ENCODE measurements at places on chromosomes 3 and 15.

DNA sequence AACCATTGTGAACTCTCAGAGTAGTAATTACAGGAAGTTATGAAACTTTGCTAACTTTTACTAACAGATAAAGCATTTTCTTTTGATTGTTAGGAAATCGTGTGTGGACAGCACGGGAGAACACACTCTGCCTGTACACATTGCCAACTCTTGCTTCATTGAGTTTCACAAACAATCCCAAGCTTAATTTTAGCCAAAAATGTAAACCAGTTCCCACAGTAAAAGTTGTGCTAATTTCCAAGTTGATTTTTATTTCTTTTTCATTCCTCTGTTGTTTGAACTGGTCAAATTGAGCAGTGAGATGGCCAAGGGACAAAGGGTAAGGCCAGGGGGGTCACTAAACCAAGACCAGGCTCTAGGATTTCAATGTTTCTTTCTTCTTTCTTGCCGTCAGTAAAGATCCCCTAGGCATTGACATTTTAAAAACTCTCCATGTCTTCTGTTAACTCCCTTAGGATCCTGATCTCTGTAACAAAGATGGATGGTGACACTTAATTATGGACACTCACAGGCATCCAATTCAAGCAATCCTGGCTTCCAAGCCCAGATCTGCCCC lies 414.9 kb downstream of the RBMS3 start:
- DNase-seq = no peak

DNA sequence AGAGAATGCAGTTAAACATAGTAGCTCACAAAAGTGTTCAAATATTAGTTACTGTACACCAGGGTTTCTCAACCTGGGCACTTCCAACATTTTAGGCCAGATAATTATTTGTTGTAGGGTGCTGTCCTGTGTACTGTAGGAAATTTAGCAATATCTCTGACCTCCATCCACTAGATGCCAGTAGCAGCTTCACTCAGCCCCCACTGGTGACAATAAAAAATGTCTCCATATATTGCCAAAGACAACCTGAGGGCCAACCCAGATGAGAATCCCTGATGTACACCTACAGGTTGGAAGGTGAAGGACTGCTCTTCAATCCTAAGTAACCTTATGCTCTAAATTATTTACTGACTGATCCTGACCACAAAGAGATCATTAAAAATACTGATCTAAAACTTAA lies 32.5 kb downstream of the DCUN1D1 start:
- peak; percentile 16 for DNase-seq

- DNase-seq = no peak
Observed at GRCh38 chr3:270688-271087, 74.1 kb downstream of the CHL1 start.

DNA sequence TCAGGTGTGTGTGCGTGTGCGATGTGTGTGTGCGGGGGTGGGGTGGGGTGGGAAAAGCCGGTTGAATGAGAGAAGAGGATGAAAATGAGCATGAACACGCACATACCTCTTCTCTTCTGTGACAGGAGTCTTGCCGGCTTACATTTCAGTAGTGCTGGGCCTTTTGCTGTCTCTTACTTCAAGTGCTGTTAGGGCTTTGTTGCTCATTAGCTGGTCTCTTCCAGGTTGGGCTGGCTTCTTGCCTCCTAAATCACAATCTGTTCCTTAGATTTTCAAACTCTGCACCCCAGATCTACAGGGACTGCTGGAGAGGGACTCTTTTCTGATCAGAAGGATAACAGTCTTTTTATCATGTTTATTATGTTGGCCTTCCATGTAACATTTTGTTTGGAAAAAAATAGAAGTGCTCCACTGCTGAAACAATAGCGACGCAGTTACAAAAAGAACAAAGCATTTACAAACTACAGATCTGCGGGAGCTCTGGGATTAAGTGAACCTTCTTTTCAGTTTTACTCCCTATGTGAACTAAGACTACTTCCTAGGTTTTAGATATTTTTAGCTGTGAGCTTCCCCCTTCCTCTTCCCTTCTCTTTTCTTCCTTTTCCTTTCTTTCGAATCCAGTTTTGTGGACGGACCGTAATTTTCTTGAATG lies 48.5 kb downstream of the USP13 start:
- DNase-seq = no peak

DNA sequence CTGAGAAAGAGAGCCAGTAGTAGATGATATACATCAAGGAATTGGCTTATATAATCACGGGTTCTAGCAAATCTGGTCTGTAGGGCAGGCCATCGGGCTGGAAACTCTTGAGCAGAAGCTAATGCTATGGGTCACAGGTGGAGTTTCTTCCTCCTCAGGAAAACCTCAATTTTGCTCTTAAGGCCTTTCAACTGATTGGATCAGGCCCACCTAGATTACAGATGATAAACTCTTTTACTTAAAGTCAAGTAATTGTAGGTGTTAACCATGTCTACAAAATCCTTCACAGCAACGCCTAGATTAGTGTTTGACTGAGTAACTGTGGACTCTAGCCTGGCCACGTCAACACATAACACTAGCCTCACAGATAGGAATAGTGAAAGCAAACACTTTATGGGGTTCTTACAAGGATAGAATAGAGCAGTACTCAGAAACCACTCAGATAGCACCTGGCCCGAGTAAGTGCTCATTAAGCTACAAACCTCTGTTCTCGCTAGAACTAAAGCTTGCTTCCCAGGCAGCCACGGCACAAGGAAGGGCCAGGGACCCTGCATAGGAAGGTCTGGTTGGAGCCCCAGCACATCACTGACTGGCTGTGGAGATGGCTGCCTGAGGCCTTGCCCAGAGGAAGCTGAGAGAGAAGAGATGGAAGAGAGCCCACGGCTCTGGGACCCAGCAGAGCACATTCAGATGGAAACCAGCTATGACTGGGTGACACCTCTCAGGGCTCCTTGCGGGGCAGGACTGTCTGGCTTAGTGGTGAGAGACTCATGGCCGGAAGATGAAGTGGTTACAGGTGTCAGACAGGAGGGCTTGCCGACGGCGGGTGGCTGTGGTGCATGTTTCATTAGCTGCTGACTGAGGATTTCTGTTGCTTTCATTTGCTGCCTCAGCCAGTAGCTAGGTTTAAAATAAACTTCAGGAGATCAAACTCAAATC lies 202.5 kb upstream of the TLE3 start:
- DNase-seq = peak; percentile 93

DNA sequence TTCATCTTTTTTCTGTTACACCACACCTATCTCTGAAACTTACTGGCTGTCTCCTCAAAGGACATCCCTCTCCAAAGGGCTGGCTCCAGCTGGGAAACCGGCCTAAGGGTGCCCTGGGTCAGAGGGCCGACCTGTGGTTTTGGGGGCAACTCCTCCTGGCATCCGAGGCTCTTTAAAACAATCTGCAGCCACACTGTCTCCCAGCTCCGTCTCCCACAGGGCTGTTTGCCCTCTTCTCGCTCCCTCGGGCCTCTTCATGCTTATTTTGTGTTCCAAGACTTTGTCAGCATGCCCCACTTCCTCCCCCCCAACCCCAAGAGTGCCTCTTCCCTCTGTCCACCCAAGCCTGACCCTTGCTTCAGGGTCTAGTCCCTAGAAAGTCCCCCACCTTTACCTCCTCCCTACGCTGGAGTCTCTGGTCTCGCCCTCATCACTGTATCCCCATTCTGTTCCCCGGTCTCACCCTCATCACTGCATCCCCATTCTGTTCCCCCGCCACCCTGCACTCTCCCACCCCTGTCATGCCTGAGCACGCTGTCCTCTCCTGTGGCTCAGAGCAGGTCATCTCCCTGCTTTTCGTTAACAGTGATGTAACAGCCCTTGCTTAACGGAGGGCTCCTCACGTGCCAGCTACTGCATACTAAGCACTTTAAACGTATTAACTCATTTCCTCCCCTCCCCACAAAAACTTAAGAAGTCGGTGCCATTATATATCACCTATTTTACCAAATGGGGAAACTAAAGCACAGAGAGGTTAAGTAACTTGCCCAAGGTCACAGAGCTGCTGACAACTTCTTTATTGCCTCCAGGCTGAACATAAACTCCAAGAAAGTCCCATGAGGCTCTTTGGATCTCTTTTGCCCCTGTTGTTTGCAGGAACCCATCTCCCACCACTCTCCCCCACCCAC lies 1.1 kb upstream of the CSK start:
- peak; percentile 87 for DNase-seq

DNA sequence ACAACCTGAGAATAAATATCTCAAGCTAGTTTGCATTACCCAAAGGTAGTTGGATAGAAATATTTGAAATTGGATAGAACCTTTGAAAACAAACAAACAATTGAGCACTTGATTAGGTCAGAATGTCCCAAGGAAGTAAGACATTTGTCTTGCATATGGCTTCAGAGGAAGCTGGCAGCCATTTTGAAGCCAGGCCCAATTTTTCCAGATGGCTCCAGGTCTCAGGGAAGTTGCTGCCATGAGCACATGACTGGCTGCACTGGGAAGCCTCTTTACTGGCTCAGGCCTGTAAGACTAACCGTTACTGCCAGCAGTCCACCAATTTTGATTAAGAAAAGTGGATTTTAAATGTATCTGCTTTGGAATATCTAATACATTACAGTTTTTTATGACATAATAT lies 448.9 kb upstream of the DPH6 start:
- no peak for DNase-seq

DNA sequence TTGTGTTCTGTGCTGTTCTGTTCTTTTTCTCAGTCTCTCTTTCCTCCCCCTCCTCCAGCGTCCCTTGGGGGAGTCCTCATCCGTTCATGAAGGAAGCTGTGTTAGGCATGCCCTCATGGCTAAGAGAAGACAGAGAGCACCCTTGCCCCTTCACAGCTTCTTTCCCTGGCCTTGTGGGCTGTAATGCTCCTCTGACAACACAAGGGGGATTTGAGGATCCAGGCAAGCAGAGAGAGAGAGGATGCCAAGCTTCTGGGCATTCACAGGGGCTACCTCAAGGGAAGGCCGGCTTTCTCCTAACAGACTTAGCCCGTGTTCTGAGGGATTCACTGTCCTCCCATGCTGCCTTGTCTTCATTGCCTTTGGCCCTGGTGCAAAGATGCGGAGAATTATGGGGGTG lies 389.5 kb downstream of the LRTM1 start:
- DNase-seq = no peak

DNA sequence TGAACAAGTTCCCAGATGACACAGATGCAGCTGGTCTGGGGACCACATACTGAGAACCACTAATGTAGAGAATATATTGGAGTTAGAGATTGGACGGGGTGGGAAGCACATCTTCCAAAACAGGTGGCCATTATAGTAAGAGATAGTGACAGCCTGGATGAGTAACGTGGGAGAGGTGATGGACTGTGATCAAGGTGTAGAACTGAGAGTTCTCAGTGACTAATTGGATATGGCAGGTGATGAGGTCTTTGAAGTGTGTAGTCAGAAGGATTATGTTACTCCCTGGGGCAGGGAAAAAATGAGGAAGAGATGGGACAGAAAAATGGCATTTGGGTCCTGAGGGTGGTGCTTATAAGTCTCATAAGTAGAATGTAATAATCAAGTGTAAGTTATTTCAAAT lies 66.6 kb downstream of the KCNMB2 start:
- DNase-seq = no peak

DNA sequence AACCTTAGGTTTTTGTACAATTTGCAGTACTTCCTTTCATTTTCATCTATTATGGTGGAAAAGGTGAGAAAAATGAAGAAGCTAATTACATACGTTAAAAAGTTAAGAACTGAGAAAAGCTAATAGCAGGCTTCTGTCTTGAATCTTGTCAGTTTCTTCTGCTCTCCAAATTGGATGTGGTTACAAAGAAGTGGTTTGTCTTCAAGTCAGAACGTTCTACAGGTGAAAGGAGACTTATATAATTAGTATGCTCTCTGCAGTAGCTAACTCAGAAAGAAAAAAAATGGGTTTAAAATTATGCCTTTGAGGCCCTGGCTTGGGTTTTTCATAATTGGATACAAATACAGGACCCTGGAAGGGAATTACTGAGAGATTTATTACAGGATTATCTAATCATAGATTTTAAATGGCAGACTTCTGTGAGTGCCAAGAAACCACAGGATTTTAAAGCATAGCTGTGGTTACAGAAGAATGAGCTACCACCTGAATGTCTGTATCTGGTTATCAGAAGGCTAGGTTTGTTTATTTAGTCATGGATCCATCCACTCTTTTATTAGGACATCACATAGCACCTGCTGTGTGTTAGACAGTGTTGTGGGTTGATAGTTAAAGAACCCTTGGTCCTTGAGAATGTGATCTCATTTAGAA lies 528.1 kb upstream of the MCTP2 start:
- no peak for DNase-seq

DNA sequence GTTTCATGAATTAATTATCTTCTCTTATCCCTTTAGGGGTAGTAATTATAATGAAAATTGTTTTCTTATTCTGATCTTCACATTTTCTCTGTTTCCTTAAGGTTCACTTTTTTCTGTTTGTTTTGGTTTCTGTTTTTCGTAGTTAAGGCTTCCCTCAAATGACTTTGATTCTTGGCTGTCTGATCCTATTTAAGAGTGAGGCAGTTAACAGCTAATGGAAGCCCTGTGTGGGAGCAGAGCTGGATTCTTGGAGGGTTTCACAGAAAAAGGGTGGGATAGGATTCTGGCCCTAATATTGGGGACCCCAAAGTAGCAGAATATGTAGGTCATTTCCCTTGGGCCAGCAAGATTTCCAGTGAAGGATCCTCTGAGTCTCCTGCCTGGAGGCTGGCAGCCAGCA lies 6.8 kb upstream of the AMOTL2 start:
- no peak for DNase-seq

DNA sequence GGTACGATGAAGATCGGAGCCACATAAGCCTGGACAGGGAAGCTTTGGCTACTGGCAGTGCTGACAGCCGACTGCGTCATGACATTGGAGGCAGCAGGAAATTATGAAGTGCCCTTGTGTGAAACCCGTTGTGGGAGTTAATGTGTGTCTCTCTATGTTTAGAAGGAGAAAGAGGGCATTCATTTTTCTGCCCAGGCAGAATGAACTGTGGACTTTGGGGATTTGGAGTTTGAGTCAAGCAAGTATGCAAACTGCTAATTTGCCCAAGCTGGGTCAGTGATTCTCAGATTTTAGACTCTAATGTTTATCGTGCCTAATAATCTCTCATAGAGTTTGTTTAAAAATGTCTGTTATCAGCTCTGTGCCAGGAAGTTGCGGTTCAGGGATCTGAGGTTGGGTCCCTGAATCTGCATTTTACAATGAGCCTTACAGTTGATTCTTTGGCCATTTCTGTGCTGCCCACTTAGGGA lies 5.6 kb downstream of the CTXND1 start:
- DNase-seq = no peak

DNA sequence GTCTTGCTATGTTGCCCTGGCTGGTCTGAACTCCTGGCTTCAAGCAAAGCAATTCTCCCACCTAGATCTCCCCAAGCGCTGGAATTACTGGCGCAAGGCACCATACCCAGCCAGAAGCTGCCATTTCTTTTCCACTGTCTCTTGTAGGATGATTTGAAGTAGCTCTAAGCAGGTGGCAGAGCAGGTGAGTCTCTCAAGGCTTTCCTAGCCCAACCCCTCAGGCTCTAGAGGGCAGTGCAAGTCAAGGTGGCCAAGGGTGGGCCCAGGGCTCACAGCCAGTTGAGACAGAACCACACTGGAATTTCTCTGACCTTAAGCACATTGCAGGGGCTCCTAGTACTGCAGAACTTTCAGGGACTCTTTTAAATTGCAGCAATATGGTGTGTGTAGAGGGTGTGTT lies 15.6 kb upstream of the DAG1 start:
- no peak for DNase-seq
